Activated CD4-positive, CD25-positive, alpha-beta regulatory T cell treated with anti-CD3 and anti-CD28 coated beads, Interleukin-2, amount 50 U/mL, for 72 hours (primary cell): ENCODE measurements at places on chromosomes 7 and 10.

DNA sequence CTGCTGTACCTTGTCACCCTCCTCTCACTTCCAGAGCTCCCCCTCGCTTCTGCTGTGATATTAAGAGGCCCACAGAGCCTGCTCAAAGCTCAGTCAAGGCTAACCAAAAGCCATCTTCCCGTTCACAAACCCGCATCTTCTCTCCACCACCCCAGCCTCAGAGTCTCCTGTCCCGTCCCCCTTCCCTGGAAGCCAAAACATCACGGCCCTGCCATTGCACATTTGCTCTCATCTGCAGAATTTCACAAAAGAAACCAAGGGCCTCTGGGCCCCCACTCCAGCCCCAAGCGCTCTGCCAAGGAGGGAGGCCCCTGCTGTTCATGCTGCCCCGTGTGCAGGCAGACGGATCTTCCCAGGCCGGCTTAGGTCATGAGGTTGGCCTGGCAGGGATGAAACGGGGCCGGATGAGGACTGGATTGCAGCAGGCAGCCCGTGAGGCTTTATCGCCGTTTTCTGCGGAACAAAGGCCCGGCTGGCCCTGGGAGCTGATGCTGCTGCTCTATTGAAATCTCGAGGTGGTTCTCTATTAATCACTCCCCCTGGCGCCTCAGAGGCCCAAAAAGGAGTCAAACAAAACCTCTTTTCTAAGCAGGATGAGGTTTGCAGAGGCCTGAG, 31.6 kb upstream of the FOXK1 start:
- DNase-seq = no peak

DNA sequence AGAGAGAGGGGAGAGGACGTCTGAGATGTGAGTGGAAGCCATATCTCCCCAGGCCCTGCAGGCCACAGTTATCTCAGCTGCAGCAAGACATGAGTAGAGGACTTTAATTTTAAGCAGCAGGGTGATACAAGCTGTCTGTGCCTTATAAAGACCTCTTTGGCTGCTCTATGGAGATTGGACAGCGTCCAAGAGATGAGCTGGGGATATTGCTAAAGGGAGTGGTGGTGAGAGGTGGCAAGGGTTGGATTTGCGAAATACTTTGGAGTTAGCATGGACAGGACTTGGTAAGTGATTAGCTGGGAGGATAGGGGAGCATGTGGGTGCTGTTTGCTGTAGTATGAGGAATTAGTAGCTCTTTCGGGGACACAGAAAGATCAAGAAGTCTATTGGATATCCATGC, 191.8 kb downstream of the CACNB2 start:
- no peak for DNase-seq

DNA sequence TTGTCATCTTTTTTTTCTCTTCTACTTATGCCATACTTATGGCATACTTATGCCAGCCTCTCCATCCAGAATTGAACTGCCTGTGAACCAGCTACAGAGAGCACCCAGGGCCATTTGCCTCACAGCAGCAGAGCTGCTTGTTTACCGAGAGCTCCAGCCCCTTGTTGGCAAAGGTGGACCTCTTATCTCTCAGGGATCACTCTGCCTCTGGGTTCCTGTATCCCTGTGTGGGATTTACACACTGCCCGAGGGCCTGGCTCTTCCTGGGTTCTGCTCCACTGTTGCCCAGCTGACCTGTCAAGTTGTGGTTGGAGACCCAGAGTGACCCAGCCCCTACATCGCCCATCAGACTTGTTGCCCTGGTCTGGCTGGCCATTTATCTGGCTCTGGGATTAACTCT, 22.3 kb downstream of the MRPS33 start:
- DNase-seq = no peak

- DNase-seq = no peak
Measured at GRCh38 chr7:156652886-156653568, 12.5 kb downstream of the RNF32 start.

GRCh38 chr7:142668495-142668894, 80.8 kb upstream of the PRSS1 start:
- DNase-seq = no peak
